ENCODE measurements at places on chromosomes 4 and X. TPM values are rescaled to one million over a fixed set of nuclear protein-coding genes. Genes with fewer than 3 reads are reported as not detected.
A peak's percentile ranks its signal among the peaks of the same experiment; 100 is the strongest.

DNA sequence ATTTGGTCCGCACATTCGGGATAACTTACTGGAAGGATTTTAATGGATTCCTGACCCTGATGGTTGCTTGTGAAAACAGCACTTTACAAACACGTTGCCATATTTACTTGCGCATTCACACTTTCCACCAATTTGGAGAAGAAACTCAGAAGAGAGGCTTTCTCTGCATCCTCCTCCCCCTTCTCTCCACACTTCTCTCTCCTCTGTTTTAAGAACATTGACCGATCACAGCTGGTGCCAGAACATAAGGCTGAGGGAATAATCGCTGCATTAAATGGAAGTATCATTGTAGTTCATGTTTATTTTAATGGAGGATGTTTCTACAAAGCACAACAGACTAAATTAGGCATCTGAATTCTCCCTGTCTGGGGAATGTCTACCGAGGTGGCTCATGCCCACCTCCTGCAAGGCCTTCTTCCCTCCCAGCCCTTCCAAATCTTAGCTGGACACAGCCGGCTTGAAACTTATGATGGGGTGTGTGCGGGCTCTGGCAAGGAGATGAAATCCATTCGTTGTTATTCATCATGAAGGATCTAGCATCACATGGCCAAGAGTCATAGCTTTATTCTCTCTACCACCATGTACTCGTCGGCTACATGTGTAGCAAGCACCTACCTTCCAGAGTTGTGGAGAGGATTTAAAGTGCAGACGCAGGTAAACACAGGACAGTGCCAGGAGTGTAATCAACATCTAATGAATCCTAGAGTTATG lies 204.1 kb downstream of the LDB2 start:
- H3K4me3 ChIP-seq: no peak overlapping the region
- H3K27ac ChIP-seq: no peak overlapping the region
- H3K36me3 ChIP-seq: no peaks in the 10 kb centered on the region
- DNase-seq: peak; percentile 57

DNA sequence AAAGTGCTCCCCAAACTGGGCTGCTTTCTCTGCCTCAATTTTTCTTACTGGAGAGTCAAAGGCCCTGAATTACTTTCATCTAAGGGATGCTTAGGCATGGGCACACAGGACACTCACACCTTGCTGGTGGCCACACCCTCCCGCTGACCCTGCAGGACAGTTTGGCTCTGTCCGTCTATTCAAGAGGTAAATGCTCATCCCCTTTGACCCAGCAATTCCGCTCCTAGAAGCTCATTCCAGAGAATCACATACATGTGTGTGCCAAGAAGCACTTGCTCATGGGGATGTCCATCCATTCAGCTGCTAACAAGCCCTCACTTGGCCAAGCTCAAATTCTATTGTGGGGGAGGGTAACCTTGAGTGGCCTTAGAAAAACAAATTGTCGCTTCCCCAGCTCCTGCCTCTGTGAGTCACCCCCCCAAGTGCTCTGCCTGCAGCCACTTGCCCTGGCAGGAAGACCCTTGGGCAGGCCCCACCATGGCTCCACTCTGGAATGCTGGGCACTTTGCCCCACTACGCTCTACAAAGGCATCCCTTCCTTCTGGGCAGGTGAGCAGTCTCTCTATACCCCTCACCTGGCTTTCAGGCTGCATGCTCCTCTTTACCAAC lies 54.5 kb downstream of the HTRA3 start:
- no peaks in the 10 kb centered on the region for H3K27me3 ChIP-seq
- no peak overlapping the region for H3K4me3 ChIP-seq
- no peaks in the 10 kb centered on the region for H3K36me3 ChIP-seq
- peak; percentile 29 for DNase-seq

- H3K4me3 ChIP-seq: no peak overlapping the region
- H3K27me3 ChIP-seq: no peaks in the 10 kb centered on the region
- no peak for DNase-seq
- no peaks in the 10 kb centered on the region for H3K36me3 ChIP-seq
- no peak overlapping the region for H3K27ac ChIP-seq
- no peaks in the 10 kb centered on the region for H3K4me1 ChIP-seq
Observed at GRCh38 chr4:56630876-56631666, 50.0 kb downstream of the HOPX start.

- peak; percentile 55 for DNase-seq
- no peak overlapping the region for H3K27ac ChIP-seq
- no peaks in the 10 kb centered on the region for H3K36me3 ChIP-seq
- H3K4me1 ChIP-seq: no peaks in the 10 kb centered on the region
- H3K27me3 ChIP-seq: no peaks in the 10 kb centered on the region
Observed at GRCh38 chrX:45300638-45301037, 100.0 kb upstream of the DIPK2B start.

DNA sequence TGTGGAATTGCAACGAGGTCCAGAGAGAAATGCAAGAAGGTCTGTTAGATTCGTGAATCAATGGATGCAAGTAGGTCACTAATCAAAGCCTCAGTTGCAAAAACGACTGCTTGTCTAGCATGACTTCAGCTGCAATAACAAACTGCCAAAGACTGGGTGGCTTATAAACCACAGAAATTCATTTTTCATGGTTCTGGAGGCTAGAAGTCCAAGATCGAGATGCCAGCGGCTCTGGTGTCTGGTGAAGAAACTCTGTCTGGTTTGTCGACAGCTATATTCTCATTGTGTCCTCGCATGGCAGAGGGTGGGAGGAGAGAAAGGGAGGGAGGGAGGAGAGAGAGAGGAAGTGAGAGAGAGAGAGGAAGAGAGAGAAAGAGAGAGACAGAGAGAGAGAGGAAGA lies 114.7 kb downstream of the MXRA5 start:
- DNase-seq: no peak
- no peak overlapping the region for H3K4me3 ChIP-seq
- no peaks in the 10 kb centered on the region for H3K4me1 ChIP-seq
- H3K36me3 ChIP-seq: no peaks in the 10 kb centered on the region
- no peaks in the 10 kb centered on the region for H3K27me3 ChIP-seq

- H3K27ac ChIP-seq: no peak overlapping the region
- peaks cover 4% of the 10 kb centered on the region for H3K4me1 ChIP-seq
- H3K36me3 ChIP-seq: no peaks in the 10 kb centered on the region
Observed at GRCh38 chr4:154030152-154030551, 241.3 kb upstream of the SFRP2 start.

- H3K4me3 ChIP-seq: no peak overlapping the region
- H3K27ac ChIP-seq: no peak overlapping the region
- H3K27me3 ChIP-seq: no peaks in the 10 kb centered on the region
- DNase-seq: peak; percentile 78
- H3K36me3 ChIP-seq: no peaks in the 10 kb centered on the region
Observed at GRCh38 chrX:130120321-130120731, 10.0 kb upstream of the ELF4 start.

Gene PPP4R3C
- total RNA-seq: not detected

Gene MAGEB4
- not detected for total RNA-seq

Gene STK32B
- 1.5 TPM for total RNA-seq

Data from endodermal cell (in vitro differentiated cells).